Vagina (tissue), 2 donors: ENCODE measurements at places on chromosomes 2 and 18.
A peak's percentile ranks its signal among the peaks of the same experiment; 100 is the strongest.

GRCh38 chr2:191653667-191654391 is 24.1 kb upstream of the NABP1 start:
- DNase-seq = no peak
- no peak overlapping the region for H3K4me3 ChIP-seq
- no peaks in the 10 kb centered on the region for H3K27me3 ChIP-seq
- H3K36me3 ChIP-seq = no peaks in the 10 kb centered on the region
- H3K4me1 ChIP-seq = peaks cover 5% of the 10 kb centered on the region
- H3K27ac ChIP-seq = no peak overlapping the region

GRCh38 chr2:159129824-159130223 is 156.7 kb downstream of the WDSUB1 start:
- peaks cover 38% of the 10 kb centered on the region for H3K4me1 ChIP-seq
- no peak for DNase-seq
- no peaks in the 10 kb centered on the region for H3K36me3 ChIP-seq
- no peaks in the 10 kb centered on the region for H3K27me3 ChIP-seq

- H3K27me3 ChIP-seq = no peaks in the 10 kb centered on the region
- peaks cover 39% of the 10 kb centered on the region for H3K4me1 ChIP-seq
- H3K4me3 ChIP-seq = no peak overlapping the region
- no peak overlapping the region for H3K27ac ChIP-seq
- no peaks in the 10 kb centered on the region for H3K36me3 ChIP-seq
- no peak for DNase-seq
Measured at GRCh38 chr2:157877761-157878400, 1.8 kb upstream of the ACVR1 start.

GRCh38 chr2:239636808-239637207 is 236.0 kb upstream of the HDAC4 start:
- H3K27ac ChIP-seq = no peak overlapping the region
- H3K4me1 ChIP-seq = no peaks in the 10 kb centered on the region
- H3K27me3 ChIP-seq = no peaks in the 10 kb centered on the region
- H3K36me3 ChIP-seq = no peaks in the 10 kb centered on the region
- DNase-seq = no peak

- H3K4me3 ChIP-seq = no peak overlapping the region
- H3K36me3 ChIP-seq = no peaks in the 10 kb centered on the region
- no peak for DNase-seq
- H3K27me3 ChIP-seq = no peaks in the 10 kb centered on the region
- H3K27ac ChIP-seq = no peak overlapping the region
Measured at GRCh38 chr2:75162259-75162658, 37.1 kb downstream of the TACR1 start.

DNA sequence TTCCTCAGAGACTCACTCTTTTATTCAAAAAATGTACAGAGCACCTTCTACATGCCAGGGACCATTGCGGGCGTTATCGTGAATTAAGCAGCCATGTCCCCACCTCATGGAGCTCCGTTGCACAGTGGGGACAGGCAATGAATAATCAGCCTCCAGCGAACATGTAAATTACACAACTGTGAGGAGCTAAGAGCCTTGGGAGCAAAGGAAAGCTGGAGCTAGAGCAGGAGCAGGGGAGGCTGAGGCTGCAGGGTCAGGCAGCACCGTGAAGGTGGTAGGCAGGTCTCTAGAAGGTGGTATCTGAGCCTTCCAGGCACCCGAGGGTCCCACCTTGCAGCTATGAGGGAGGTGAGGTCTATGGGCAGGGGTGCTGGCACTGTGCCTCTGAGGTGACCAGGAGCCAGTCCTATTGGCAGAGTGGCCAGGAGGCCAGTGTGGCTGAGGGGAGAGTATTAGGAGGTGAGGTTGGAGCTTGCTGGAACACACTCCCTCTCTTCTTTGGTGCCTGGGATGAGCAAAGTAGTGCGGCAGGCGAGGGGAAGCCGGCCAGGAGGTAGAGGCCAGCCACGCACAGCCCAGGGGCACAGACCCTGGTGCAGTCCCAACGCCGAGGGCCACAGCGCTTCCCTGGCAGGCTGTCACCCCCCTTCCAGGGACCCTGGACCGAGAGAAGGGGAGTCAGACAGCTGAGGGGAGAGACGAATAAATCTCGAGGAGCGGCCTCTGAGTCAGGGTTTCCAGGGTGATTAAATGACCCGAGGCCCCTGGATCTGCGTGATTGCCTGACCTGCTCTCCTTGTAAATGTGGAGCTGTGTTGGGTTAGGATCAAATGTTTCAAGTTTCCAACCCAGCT is 167.3 kb downstream of the SEPTIN10 start:
- no peak for DNase-seq
- H3K27me3 ChIP-seq = no peaks in the 10 kb centered on the region
- H3K4me3 ChIP-seq = no peak overlapping the region
- peak overlapping the region; percentile 87 for H3K27ac ChIP-seq

DNA sequence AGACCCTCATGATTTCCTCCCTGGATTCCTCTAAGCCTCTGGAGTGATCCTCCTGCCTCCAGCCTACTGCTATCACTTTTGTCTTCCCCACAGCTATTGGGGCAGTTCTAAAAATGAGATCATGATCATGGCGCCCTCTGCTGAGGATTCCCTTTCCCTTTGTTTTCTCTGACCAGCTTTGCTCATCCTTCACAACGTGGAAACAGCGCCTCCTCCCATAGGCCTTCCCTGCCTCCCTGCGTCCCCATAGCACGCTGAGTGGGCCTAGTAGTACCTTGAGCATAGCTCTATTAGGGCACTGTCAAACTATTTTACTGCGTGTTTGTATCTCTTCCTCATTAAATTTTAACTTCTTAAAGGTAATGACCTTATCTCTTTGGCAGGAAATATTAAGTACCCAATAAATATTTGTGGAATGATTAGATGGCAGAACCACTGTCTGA is 207.0 kb upstream of the FANCL start:
- H3K4me3 ChIP-seq = no peak overlapping the region
- H3K27ac ChIP-seq = no peak overlapping the region
- H3K27me3 ChIP-seq = no peaks in the 10 kb centered on the region
- H3K4me1 ChIP-seq = no peaks in the 10 kb centered on the region
- no peak for DNase-seq
- H3K36me3 ChIP-seq = no peaks in the 10 kb centered on the region

DNA sequence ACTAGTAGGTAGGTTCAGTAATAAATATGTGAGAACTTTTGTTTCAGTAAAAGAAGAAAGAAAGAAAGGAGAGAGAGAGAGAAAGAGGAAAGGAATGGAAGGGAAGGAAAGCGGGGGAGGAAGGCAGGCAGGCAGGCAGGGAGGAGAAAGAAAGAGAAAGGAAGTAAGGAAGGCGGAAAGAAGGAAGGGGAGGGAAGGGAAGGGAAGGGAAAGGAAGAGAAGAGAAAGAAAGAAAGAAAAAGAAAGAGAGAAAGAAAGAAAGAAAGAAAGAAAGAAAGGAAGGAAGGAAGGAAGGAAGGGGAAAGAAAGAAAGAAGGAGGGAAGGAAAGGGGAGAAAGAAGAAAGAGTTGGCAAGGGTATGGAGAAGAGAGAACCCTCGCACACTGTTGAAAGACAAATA is 67.6 kb downstream of the CD226 start:
- H3K27me3 ChIP-seq = no peaks in the 10 kb centered on the region
- H3K27ac ChIP-seq = no peak overlapping the region
- H3K4me1 ChIP-seq = no peaks in the 10 kb centered on the region
- no peak for DNase-seq

- H3K36me3 ChIP-seq = no peaks in the 10 kb centered on the region
- DNase-seq = no peak
- H3K4me3 ChIP-seq = no peak overlapping the region
Measured at GRCh38 chr2:128388499-128388941, 69.9 kb upstream of the HS6ST1 start.

GRCh38 chr2:48844417-48845155 is 89.1 kb upstream of the LHCGR start:
- no peaks in the 10 kb centered on the region for H3K36me3 ChIP-seq
- H3K4me3 ChIP-seq = no peak overlapping the region
- DNase-seq = no peak

- no peaks in the 10 kb centered on the region for H3K4me1 ChIP-seq
- H3K27ac ChIP-seq = no peak overlapping the region
- DNase-seq = no peak
- H3K36me3 ChIP-seq = no peaks in the 10 kb centered on the region
Measured at GRCh38 chr2:110638004-110638403, 39.9 kb downstream of the BUB1 start.

DNA sequence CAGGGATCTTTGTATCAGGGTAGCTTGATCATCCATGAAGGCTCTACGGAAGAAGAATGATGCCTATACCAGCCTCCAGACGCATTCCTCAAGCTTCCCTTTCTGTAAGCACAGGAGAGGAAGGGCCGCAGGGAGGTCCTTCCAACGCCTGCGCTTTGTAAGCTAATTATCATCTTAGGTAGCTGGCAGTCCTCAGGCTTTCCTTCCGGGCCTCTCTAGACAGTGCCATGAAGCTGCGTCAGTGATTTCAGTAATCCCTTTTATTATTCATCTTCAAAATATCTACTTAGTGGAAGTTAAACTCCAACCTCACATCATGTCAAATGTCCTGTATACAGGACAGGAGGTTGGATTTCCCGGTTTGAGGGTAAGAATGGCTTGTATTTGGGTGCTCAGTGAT is 92.3 kb downstream of the ETAA1 start:
- H3K4me3 ChIP-seq = no peak overlapping the region
- no peaks in the 10 kb centered on the region for H3K4me1 ChIP-seq
- no peaks in the 10 kb centered on the region for H3K27me3 ChIP-seq
- DNase-seq = no peak

DNA sequence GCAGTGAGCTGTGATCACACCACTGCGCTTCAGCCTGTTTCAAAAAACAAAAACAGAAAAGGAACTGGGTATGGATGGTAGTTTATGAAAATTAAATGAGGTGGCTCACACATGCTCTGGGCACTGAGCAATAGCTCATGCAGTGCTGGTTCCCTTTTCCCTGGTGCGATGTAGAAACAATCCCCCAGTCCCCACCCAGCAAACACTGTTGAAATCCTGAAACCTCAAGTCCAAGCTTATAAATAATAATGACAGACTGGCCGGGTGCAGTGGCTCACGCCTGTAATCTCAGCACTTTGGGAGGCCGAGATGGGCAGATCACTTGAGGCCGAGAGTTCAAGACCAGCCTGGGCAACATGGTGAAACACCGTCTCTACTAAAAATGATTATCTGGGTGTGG is 55.4 kb upstream of the SMAD2 start:
- no peaks in the 10 kb centered on the region for H3K4me1 ChIP-seq
- no peaks in the 10 kb centered on the region for H3K36me3 ChIP-seq
- H3K4me3 ChIP-seq = no peak overlapping the region
- H3K27ac ChIP-seq = no peak overlapping the region
- DNase-seq = no peak

- DNase-seq = no peak
- H3K27me3 ChIP-seq = no peaks in the 10 kb centered on the region
- H3K4me3 ChIP-seq = no peak overlapping the region
Measured at GRCh38 chr18:26506012-26506411, 42.3 kb downstream of the KCTD1 start.

DNA sequence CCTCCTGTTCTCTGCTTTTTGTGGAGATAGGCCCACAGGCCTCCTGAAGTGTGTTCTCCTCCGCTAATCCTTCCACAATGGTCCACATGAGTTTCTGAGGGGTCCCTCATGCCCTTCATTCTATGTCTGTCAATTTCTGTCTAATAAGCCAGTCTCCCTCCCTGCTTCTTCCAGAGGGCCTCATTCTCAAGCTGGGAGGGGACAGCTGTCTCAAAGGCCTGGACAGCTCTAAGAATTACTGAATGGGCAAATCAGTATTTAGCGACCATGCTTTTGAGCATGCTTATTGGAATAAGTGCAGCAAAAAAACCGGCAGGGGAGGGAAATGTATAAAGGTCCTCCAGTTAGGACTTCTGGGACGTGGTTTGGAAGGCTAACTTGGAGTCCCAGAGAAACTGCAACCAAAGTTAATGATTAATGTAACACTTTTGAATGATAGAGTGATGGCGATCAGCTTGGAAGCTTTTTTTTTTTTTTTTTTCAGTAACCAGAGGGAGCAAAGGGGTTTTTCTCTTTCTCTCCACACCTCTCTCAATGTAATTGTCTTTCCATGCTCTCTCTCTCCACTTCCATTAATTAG is 890.7 kb upstream of the POU3F3 start:
- H3K4me1 ChIP-seq = no peaks in the 10 kb centered on the region
- no peaks in the 10 kb centered on the region for H3K27me3 ChIP-seq
- H3K36me3 ChIP-seq = no peaks in the 10 kb centered on the region
- H3K27ac ChIP-seq = no peak overlapping the region

GRCh38 chr2:671072-671471 is 6.1 kb downstream of the TMEM18 start:
- H3K27ac ChIP-seq = no peak overlapping the region
- H3K4me3 ChIP-seq = no peak overlapping the region
- peaks cover 28% of the 10 kb centered on the region for H3K4me1 ChIP-seq
- H3K27me3 ChIP-seq = no peaks in the 10 kb centered on the region
- H3K36me3 ChIP-seq = peaks cover 32% of the 10 kb centered on the region

- peaks cover 5% of the 10 kb centered on the region for H3K27me3 ChIP-seq
- H3K4me1 ChIP-seq = peaks cover 22% of the 10 kb centered on the region
- no peak overlapping the region for H3K4me3 ChIP-seq
- H3K27ac ChIP-seq = no peak overlapping the region
- no peaks in the 10 kb centered on the region for H3K36me3 ChIP-seq
- no peak for DNase-seq
Measured at GRCh38 chr18:59694824-59695223, 2.4 kb downstream of the CCBE1 start.

GRCh38 chr2:23662941-23663920 is 263.7 kb downstream of the ATAD2B start:
- DNase-seq = no peak
- H3K4me3 ChIP-seq = peak overlapping the region; percentile 33
- no peaks in the 10 kb centered on the region for H3K36me3 ChIP-seq
- no peaks in the 10 kb centered on the region for H3K27me3 ChIP-seq
- peak overlapping the region; percentile 7 for H3K27ac ChIP-seq

GRCh38 chr2:99776906-99777646 is 287.3 kb upstream of the REV1 start:
- no peak for DNase-seq
- no peak overlapping the region for H3K4me3 ChIP-seq
- H3K27ac ChIP-seq = no peak overlapping the region
- H3K27me3 ChIP-seq = no peaks in the 10 kb centered on the region
- no peaks in the 10 kb centered on the region for H3K36me3 ChIP-seq

- no peaks in the 10 kb centered on the region for H3K27me3 ChIP-seq
- DNase-seq = no peak
- H3K27ac ChIP-seq = no peak overlapping the region
- no peaks in the 10 kb centered on the region for H3K4me1 ChIP-seq
- H3K4me3 ChIP-seq = no peak overlapping the region
- H3K36me3 ChIP-seq = no peaks in the 10 kb centered on the region
Measured at GRCh38 chr18:27298214-27298804, 113.2 kb upstream of the CHST9 start.

DNA sequence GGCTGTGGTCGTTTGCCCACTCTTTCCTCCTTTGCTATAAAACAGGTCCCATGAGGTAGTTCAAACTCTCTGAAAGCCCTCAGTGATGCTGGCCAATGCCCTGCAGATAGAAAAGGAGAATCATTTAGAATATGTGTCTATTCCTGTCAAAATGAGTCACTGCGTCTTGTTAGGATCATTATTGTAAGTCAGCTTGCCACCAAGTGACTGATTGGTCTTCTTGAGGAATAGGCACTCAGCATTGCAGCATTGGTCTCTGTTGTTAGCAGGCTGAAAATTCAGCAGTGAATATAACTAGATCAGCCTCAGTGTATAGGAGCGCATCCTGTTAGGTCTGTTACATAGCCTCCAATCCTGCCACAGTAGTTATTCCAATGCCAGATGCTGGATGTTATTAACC is 28.9 kb downstream of the PRKRA start:
- H3K4me1 ChIP-seq = no peaks in the 10 kb centered on the region
- H3K36me3 ChIP-seq = no peaks in the 10 kb centered on the region
- DNase-seq = no peak

- H3K4me3 ChIP-seq = no peak overlapping the region
- H3K36me3 ChIP-seq = no peaks in the 10 kb centered on the region
- no peaks in the 10 kb centered on the region for H3K27me3 ChIP-seq
- no peak for DNase-seq
- no peaks in the 10 kb centered on the region for H3K4me1 ChIP-seq
Measured at GRCh38 chr2:12397854-12398253, 318.9 kb upstream of the TRIB2 start.
